Ovary (tissue), 10 donors: ENCODE measurements at places on chromosomes 3 and 15. TPM values are rescaled to one million over a fixed set of nuclear protein-coding genes. Genes with fewer than 3 reads are reported as not detected.
A peak's percentile ranks its signal among the peaks of the same experiment; 100 is the strongest.

- no peaks in the 10 kb centered on the region for H3K36me3 ChIP-seq
- H3K4me1 ChIP-seq = no peaks in the 10 kb centered on the region
- no peaks in the 10 kb centered on the region for H3K27me3 ChIP-seq
- no peak overlapping the region for H3K4me3 ChIP-seq
- no peak for DNase-seq
- no peak overlapping the region for H3K27ac ChIP-seq
Measured at GRCh38 chr3:101936419-101937356, 87.4 kb downstream of the NFKBIZ start.

- H3K36me3 ChIP-seq = no peaks in the 10 kb centered on the region
- no peaks in the 10 kb centered on the region for H3K4me1 ChIP-seq
- no peak overlapping the region for H3K4me3 ChIP-seq
Measured at GRCh38 chr15:36511594-36511993, 67.8 kb upstream of the CDIN1 start.

- H3K27me3 ChIP-seq = peaks cover 4% of the 10 kb centered on the region
- no peak overlapping the region for H3K4me3 ChIP-seq
- H3K36me3 ChIP-seq = no peaks in the 10 kb centered on the region
Measured at GRCh38 chr3:153192327-153192726, 30.3 kb downstream of the RAP2B start.

- no peak for DNase-seq
- no peaks in the 10 kb centered on the region for H3K4me1 ChIP-seq
- H3K36me3 ChIP-seq = no peaks in the 10 kb centered on the region
- no peaks in the 10 kb centered on the region for H3K27me3 ChIP-seq
Measured at GRCh38 chr3:126941721-126942270, 41.1 kb upstream of the PLXNA1 start.

DNA sequence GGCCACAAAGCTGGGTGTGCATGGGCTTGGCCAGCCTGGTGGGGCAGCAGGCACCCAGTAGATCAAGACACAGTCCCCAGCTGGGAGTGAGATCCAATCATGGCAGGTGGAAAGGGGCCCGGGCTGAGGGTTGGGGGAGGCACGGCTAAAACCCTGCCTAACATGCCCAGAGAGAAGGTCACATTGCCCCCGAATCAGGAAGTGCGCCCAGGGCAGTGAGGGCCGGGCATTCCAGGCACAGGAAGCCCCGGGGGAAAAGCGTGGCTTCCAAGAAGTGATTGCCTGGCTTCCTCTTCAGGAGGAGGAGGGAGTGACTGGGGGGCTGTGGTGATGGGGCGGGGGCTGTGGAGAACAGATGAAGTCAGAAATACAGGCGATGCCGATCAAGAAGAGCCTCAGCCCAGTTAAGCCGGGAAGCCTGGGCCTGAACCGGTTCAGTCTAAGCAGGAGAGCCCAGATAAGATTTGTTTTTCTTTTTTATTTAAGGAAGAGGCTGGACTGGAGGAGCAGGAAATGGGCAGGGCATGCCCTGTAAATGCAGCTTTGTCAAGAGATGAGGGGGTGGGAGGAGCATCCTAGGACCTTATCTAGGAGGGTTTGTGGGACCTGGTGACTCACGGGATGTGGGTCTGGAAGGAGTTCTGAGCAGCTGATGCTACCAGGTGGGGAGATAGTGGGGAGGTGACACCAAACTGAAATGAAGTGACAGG lies 83.9 kb downstream of the CHSY1 start:
- H3K4me3 ChIP-seq = no peak overlapping the region
- H3K27ac ChIP-seq = no peak overlapping the region
- peak; percentile 52 for DNase-seq
- H3K36me3 ChIP-seq = no peaks in the 10 kb centered on the region
- peaks cover 9% of the 10 kb centered on the region for H3K4me1 ChIP-seq
- H3K27me3 ChIP-seq = no peaks in the 10 kb centered on the region

- H3K4me1 ChIP-seq = peaks cover 2% of the 10 kb centered on the region
- H3K4me3 ChIP-seq = no peak overlapping the region
- H3K36me3 ChIP-seq = no peaks in the 10 kb centered on the region
- no peak for DNase-seq
Measured at GRCh38 chr3:32120471-32120870, 14.1 kb downstream of the GPD1L start.

DNA sequence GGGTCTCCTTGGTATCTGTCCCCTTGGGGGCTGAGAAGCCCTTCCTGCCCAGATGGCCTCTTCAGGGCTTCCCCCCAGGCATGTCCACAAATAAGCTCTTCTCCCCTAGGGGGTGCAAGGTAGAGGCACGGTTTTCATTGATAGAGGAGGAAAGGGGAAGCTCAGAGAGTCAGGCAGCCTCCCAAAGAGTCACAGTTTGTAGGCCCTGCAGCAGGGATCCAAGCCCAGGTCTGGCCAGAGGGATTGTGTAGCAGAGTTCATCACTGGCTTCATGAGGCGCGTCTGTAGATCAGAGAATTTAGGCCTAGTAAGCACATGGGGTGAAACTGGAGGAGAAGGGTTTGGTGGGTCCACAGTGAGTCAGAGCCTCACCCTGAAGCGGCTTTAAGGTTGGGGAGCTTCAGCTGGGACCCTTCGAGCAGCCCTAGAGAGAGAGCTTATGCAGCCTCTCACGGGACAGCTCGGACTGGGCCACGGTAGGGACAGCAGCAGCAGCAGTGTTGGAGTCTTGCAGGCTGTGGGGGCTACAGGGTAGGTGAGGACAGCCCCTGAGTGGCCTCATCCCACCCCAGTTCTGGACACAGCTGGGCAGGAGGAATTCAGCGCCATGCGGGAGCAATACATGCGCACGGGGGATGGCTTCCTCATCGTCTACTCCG lies 37.5 kb upstream of the ESYT3 start:
- no peak overlapping the region for H3K4me3 ChIP-seq
- peaks cover 8% of the 10 kb centered on the region for H3K4me1 ChIP-seq
- no peak overlapping the region for H3K27ac ChIP-seq
- H3K27me3 ChIP-seq = no peaks in the 10 kb centered on the region
- no peaks in the 10 kb centered on the region for H3K36me3 ChIP-seq

AMOTL2 gene
- 47.2 TPM for total RNA-seq

IL17RC gene
- total RNA-seq = 45.6 TPM

RAD51 gene
- total RNA-seq = not detected

VIPR1 gene
- 1.2 TPM for total RNA-seq
